ENCODE measurements at places on chromosomes 1 and 21.

DNA sequence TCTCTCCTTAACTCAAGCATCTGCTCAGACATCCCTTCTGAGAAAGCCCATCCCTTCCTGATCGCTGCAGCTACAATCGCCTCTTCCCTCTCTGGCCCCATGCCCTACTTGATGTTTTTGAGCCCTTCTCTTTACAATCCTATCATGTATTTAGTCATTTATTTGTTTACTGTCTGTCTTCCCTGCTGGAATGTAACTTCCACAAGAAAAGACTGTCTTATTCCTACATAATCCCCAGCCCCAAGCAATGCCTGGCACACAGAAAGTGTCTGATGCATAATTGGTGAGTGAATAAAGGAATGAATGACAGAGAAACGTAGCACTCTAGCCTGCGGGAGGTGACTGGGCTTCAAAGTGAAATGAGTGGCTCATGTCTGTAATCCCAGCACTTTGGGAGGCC lies 25.4 kb downstream of the ECE1 start:
- DNase-seq: no peak

DNA sequence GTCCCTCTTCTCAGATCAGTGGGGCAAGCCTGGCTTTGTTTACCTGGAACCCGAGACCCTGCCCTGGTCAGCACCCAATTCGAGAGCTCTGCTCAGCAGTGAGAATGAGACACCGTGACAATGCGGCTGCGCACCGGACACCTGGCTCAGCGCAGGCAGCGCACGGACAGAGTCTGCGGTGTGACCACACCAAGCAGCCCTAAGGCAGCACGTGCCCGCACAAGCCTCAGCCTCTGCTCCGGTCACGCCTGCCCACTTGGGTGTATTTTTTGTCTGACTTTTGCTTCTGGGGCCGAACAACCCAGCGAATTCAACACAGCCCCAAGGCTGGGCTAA lies 4.7 kb downstream of the KRTAP10-8 start:
- no peak for DNase-seq

DNA sequence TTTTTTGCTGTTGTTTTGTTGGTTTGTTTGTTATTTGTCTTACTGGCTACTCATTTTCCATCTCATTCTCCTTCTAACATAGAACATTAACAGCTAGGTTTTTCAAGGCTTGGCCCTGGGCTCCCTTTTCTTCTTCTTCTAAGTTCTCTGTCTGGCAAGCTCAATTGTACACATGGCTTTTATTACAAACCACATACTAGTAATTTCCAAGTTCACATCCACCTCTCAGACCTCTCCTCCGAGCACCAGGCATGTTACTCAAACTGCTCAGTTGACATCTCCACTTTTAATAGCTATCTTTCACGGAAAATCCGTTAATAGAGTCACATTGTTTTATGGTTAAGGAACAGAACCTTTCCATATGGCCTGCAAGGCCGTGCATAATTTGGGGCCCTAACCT lies 736.9 kb upstream of the ADAMTS5 start:
- peak; percentile 31 for DNase-seq

GRCh38 chr1:59814901-59815825 lies at the start of gene HOOK1:
TSS of gene HOOK1 (plus strand) at chr1:59814949. CDS start at chr1:59815118, 169 bp downstream.
- DNase-seq: no peak

GRCh38 chr21:44886113-44887075 lies 12.9 kb upstream of the PTTG1IP start:
- no peak for DNase-seq

DNA sequence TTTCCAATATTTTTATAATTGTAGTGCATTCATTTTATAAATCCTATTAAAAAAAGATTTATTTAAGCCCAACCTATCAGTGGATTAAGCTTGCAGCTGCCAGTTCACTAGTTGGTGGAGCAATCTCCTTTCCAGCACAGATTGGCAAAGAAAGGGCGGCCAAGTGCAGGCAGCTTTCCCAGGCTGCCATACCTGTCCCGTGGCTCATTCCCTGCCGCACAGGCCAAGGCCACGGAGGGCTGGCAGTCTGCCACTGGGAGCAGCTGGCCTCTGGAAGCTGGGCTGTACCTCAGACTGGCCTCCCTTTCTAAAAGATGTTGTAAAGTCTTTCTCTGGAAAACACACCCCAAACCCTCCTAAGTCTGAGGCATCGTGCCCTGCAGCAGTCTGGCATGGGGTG lies 74.2 kb downstream of the SIM2 start:
- DNase-seq: peak; percentile 53

DNA sequence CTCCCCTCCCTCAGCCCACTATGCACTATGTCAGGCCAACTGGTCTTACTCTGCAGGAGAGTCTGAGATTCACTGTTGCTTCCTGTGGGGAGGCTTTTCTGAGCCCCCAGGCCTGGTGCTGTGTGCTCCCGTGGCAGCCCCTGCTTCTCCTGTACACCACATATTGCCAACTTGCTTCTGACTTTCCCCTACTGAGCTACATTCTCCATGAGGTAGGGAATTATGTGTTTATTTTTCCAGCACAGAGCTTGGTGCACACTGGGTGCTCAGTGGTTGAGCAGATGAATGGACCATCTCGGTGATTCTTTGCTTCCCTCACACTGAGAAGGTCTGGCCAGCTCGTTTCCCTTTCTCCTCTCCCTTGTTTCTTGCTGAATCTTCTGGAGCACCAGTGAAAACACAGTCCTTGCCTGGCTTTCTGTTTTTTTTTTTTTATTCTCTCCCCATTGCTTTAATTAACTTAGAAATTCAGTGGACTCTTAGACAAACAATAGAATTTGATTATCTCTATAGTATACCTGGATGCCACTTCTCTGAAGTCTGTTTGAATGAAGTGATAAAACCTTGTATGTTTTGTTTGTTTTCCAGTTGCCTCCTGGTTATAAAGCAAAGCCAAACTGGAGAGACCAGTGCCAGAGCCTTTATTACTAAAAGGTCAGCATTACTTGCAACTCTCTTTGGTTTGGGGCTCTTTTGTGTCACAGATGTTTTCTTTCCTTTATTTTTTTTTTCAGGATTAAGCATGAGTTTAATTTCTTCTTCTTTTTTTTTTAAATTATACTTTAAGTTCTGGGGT lies 50.3 kb upstream of the CNIH3 start:
- DNase-seq: no peak

DNA sequence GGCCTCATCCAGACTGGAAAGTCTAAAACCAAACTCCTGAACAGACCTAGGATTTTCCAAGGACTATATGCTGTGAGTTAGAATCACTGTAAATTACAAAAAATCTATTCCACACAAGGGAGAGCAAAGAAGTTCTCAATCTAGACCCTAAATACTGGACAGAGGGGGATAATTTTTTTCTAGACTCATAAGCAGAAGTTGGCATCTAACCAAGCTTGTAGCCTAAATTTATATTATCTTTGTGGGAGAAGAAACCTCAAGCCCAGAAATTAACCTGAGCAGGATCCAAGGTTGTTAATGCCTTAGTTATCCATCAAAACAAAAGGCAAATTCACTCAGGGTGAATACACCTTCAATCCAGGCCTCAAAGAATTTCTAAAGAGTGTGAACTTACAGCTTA lies 290.2 kb downstream of the SMYD3 start:
- DNase-seq: no peak

DNA sequence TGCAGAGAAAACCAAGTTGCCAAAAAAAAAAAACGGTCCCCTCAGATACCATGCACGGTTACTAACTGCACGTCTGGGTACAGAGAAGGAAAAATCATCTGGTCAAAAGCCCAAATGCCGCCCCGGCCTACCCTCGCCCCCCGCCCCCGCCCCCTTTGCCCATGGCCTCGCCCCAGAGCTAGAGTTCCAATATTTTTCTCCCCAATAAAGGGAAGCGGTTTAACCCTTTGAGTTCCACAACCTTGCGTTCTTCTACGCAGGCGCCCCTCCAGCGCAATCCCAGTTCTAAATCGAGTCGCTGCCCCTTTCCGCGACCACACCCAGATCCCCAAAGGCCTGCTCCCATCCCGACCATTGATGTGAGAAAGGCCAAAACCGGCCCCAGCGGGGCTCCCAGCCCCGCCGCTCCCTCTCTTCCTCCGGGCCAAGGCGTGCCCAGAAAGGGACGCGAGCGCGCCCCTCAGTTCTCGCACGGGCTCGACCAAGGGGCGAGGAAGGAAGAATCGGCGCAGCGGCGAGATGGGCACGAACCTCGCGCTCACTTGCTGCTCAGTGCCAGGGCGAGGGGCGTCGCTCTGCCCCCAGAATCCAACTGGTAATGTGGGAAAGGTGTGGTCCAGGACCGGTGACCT lies 797 bp downstream of the WDR47 start:
- DNase-seq: peak; percentile 12

DNA sequence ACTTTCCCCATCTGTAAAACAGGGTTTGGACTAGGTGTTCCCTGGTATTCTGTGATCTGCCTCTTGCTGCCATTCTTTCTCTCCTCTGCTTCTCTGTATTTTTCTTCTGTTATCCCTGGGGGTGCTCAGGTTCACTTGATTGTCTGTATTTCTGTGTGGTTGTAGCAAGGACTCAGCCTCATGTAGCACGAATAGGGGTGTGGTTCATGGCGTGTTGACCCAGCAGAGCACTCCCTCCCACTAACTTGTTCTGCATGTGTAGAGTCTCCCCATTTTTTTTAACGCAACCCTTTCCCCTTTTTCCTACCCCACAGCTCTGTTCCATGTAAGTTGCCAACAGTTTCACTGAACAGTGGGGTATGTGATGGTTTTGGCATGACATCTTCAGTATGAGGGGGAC lies 1.2 kb upstream of the BNIPL start:
- no peak for DNase-seq

DNA sequence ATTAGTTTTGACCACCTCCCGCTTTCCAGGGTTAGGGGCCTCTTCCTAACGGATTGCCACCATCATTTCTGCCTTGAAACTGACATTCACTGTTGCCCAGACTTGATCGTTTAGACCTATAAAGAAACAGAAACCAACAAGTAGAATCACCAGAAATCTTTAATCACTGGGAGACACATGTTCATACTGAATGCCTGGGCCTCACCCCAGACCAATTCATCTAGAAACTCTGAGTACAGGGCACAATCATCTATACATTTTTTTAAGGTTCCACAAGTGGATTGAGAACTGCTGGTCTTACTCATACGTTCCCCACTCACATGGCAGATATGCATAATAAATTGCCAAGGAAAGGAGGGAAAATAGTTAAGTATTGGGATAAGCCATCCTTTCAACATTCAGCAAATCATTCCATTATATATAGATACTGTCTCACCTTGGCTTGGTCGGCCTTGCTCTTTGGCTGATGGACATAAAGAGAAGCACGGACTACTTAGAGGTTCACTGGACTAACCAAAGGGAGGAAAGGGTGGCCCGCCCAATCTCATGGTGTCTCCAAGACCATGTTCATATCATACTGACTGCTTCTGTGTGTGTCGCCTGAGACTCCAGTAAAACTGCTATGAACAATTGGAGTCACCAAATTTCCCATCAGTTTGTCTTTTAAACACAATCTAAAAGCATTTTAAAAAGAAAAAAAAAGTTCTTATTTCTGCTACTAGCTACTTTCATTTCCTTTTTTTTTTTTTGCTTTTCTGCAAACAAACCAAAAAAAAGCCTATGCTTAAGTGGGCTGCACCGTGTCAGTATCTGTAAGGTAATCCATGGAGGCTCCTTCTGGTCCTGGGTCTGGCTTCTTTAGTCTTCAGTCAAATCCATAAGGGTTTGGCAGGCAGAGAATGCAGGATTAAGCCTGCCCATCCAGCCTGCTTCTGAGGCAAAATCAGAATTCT lies 9.4 kb upstream of the TARBP1 start:
- DNase-seq: no peak

DNA sequence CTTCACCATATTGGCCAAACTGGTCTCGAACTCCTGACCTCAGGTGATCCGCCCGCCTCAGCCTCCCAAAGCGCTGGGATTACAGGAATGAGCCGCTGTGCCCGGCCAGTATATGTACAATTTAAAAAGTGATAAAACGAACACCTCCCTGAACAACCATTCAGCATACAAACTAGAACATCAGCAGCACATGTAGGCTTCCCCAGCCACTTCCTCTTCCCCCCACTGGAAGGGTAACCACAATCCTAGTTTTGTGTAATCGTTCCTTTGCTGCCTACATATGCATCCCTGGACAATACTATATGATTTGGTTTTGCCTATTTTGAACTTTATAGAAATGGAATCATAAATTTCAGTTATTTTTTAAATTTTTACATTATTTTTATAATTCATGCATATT lies 60.4 kb downstream of the DESI2 start:
- DNase-seq: no peak

DNA sequence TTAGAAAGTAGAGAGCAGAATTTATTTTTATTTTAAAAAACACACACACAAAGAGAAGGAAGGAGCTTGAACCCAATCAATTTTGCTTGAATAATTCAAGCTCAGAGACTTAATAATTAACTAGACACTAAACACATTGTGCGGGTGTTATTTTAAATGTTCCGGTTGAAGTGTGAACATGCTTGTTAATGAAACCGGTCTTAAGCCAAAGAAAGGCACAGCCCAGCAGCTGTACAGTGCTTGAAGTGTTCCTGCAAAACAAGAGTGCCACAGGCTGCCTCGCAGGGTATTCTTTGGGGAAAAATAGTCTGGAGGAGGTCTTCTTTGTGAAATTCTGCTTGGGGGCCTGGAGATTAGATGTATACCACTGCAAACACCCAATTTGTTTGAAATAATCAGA lies 2.2 kb upstream of the CDC42BPA start:
- DNase-seq: no peak

- DNase-seq: no peak
Observed at GRCh38 chr1:91024481-91025119, 2.8 kb upstream of the ZNF644 start.

- no peak for DNase-seq
Observed at GRCh38 chr1:147287133-147287865, 44.8 kb downstream of the CHD1L start.

DNA sequence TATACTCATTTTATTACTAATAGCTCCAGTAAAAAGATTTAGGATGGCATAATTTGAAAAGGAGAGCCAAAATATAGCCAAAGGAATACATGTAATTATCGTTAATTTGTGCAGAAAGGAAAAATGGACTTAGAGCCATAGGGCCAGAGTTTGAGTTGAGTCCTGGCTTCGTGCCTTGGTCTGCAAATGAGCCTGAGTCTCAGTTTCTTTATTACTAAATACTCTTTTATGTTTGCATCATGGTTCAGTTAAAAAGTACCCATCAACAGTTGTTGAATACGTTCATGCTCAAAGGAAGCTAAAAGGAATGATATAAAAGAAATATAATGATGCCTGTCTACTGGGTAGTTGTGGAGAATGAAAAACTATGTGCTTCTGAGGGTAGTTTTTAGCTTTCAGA lies 155.7 kb upstream of the FAM78B start:
- DNase-seq: no peak

DNA sequence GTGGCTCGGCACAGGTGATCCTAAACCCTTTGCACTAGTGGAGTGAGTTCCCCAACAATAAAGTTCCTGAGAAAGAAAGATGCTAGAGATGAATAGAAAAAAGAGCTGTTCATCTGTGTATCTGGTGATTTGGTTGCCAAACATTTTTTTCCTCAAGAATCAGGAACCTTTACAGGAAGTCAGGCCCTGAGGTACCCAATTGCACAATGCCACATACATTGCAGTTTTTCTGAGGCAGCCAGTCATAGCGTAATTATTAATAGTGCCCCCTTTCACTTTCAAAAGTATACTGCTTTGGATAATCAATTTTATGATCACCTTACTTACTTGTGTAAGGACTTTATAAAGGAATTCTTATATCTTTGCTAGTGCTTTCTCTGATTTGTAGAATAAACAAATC lies 346.3 kb upstream of the POU3F1 start:
- DNase-seq: no peak
